ENCODE measurements at places on chromosomes 12 and 14.

- DNase-seq, result no peak
Measured at GRCh38 chr12:68370006-68370590, 37.9 kb upstream of the MDM1 start.

DNA sequence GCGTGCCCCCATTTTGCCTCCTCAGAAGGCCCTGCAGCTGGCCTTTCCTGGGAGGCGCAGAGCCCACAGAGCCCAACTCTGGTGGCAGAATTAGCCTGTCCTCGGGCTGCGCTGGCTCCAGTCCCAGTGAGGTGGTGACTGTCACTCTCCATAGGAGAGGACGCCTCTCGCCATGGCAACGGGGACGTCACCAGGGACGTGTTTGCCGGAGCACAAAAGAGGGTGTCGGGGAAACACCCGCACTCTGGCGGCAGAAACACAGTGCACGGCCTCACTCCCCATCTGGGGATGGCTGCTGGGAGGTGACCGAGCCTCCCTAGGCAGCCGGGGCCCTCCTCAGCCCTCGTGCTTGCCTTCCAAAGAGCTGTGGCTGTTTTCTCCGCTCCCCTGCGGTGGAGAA lies 50.2 kb upstream of the NCOR2 start:
- no peak for DNase-seq

GRCh38 chr14:96189281-96189711 lies 15.3 kb upstream of the BDKRB2 start:
- no peak for DNase-seq

GRCh38 chr12:19938031-19938430 lies 430.3 kb upstream of the PDE3A start:
- no peak for DNase-seq

GRCh38 chr12:102681747-102682146 lies 201.4 kb upstream of the IGF1 start:
- DNase-seq, result no peak

GRCh38 chr14:37602605-37603453 lies 7.4 kb downstream of the TTC6 start:
- DNase-seq, result no peak

GRCh38 chr14:30971586-30971985 lies 53.9 kb upstream of the AP4S1 start:
- no peak for DNase-seq

- no peak for DNase-seq
Measured at GRCh38 chr12:107844312-107844921, 69.9 kb downstream of the ASCL4 start.

DNA sequence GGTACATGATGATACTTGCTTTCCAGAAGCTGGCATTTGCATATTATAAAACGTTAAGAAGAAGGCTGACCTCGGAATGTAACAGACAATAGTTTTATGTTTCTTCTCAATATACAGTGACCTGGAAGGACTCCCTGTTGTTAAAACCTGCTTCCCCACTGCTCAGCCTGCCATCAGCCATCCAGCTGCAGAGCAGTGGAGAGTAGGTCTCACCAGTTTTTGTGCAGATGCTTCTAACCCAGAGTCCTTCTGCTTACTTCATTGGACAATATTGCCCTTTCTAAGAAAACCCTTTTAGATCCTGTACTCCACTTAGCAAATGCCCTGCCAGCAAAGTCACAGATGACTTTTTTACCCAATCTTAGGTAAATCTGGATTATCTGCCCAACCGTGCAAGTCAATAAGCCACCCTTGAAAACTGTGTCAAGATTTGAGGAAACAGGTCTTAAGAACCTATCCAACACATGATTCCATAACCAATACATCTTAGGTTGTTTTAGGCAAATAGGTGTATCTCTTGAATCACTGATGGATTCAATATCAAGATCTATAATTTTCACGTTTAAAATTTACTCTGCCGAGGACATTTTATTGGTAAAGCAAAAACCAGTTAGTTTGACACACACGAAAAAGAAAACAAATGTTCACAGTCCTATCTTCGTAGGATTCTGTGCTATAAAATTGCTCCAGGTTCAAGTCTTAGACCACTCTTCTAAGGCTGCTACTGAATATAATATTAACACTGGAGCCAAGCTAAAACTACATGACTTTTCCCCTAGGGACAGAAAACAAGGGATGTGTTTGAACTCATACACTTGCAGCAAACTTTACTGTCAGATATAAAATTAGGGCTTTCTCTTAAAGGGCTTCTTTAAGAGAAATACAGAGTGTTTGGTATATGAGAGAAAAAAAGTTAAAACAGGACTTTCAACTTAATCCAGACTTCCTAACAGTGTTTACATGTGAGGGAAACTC lies 5.7 kb downstream of the PHLDA1 start:
- no peak for DNase-seq

Data from activated T-cell treated with anti-CD3 and anti-CD28 coated beads, Interleukin-2, amount 50 U/mL, for 48 hours (primary cell).